ENCODE measurements at places on chromosomes 1 and 21.
A peak's percentile ranks its signal among the peaks of the same experiment; 100 is the strongest.

GRCh38 chr1:233143241-233143640 lies 152.3 kb downstream of the PCNX2 start:
- H3K4me3 ChIP-seq: no peak overlapping the region
- no peak overlapping the region for H3K27ac ChIP-seq
- no peaks in the 10 kb centered on the region for H3K27me3 ChIP-seq
- no peaks in the 10 kb centered on the region for H3K4me1 ChIP-seq
- no peak for DNase-seq
- no peaks in the 10 kb centered on the region for H3K36me3 ChIP-seq

DNA sequence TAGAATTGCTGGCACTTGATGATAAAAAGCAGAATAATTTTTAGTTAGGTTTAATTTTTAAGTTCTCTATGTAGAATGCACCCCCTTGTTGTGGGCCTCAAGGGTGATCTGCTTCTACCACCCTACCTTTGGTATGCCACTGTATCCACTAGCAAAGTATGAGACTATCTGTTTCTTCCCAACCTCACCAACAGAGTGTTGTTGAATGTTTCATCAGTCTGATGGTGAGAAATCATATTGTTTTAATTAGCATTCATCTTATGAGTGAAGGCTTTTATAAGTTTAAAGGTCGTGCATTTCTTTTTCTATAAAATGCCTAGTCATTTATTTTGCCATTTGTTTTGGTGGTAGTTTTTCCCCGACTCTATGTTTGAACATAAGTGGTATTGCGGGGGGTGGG lies 141.0 kb downstream of the MAGI3 start:
- no peak overlapping the region for H3K4me3 ChIP-seq
- H3K27ac ChIP-seq: no peak overlapping the region
- DNase-seq: no peak
- H3K36me3 ChIP-seq: no peaks in the 10 kb centered on the region
- H3K4me1 ChIP-seq: no peaks in the 10 kb centered on the region

- peaks cover 1% of the 10 kb centered on the region for H3K27me3 ChIP-seq
- no peak for DNase-seq
- H3K27ac ChIP-seq: no peak overlapping the region
- no peaks in the 10 kb centered on the region for H3K36me3 ChIP-seq
- H3K4me3 ChIP-seq: no peak overlapping the region
Measured at GRCh38 chr1:184945678-184946412, 28.5 kb downstream of the NIBAN1 start.

GRCh38 chr21:33064623-33065390 lies 5.1 kb upstream of the OLIG1 start:
- H3K4me3 ChIP-seq: no peak overlapping the region
- H3K4me1 ChIP-seq: peaks cover 8% of the 10 kb centered on the region
- H3K27me3 ChIP-seq: peaks cover 50% of the 10 kb centered on the region
- no peaks in the 10 kb centered on the region for H3K36me3 ChIP-seq
- DNase-seq: peak; percentile 24

DNA sequence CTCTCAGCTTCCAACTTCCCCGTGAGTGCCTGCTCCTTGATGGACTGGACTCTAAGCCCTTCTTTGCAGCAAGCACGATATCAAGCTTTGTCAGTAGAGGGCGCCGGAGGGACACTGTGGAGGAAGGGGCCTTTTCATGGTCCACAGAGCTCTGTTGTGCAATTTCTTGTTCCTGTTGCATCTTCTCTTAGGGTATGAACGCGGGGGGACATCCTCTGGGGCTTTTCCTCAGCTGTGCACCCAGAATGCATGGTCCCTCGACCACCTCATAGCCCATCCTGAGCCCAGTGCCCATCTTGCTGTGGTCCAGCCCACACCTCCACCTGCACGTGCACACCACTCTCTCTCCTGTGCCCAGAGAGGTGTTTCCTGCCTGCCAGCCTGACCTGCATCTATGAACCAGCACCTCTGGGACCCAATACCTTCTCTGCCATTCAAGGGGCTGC lies 556.8 kb downstream of the PTPRU start:
- DNase-seq: peak; percentile 72
- no peaks in the 10 kb centered on the region for H3K36me3 ChIP-seq
- no peaks in the 10 kb centered on the region for H3K4me1 ChIP-seq
- no peak overlapping the region for H3K4me3 ChIP-seq

All from endothelial cell of umbilical vein (primary cell).